ENCODE measurements at places on chromosomes 2 and 18.

GRCh38 chr2:56008661-56009431 is 85.3 kb upstream of the EFEMP1 start:
- peak; percentile 74 for DNase-seq

DNA sequence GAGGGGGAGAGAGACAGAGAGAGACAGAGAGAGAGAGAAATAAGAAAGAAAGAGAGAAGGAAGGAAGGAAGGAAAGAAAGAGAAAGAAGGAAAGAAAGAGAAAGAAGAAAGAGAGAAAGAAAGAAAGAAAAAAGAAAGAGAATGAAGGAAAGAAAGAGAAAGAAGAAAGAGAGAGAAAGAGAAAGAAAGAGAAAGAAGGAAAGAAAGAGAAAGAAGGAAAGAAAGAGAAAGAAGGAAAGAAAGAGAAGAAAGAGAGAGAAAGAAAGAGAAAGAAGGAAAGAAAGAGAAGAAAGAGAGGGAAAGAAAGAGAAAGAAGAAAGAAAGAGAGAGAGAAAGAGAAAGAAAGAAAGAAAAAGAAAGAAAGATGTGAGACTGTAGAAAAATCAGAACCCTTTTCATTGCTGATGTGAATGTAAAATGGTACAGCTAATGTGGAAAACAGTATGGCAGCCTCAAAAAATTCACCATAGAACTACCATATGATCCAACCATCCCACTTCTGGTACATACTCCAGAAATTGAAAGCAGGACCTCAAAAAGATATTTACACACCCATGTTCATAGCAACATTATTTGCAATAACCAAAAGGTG is 203.4 kb upstream of the POU3F3 start:
- no peak for DNase-seq

- DNase-seq = no peak
Measured at GRCh38 chr18:52615943-52616342, 275.9 kb downstream of the DCC start.

GRCh38 chr2:3291113-3291512 is 86.5 kb downstream of the EIPR1 start:
- no peak for DNase-seq

GRCh38 chr2:136250131-136250530 is 132.2 kb upstream of the CXCR4 start:
- DNase-seq = no peak

- DNase-seq = no peak
Measured at GRCh38 chr2:29193111-29193510, 77.9 kb downstream of the CLIP4 start.

- DNase-seq = no peak
Measured at GRCh38 chr18:3081584-3081991, 68.6 kb upstream of the LPIN2 start.

DNA sequence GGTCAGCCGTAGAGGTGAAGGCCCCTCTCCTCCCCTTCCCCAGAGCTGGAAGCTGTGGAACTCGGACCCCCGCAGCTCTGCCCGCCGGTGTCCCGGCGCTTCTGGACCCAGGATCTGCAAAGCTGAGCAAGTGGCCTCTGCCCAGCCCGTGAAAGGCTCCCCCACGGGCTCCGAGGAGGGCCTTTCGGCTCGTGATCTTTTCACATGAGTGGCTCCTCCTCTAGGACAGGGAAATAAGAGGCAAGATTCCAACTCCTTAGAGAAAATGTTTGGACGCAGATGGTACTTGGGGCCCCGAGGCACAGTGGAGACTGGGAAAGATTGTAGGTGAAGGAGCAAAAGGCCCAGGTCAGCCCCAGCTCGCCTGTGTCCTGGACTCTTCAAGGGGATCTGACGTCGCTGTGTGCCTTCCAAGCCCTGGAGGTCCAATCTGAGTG is 48.2 kb upstream of the SP3 start:
- DNase-seq = no peak

DNA sequence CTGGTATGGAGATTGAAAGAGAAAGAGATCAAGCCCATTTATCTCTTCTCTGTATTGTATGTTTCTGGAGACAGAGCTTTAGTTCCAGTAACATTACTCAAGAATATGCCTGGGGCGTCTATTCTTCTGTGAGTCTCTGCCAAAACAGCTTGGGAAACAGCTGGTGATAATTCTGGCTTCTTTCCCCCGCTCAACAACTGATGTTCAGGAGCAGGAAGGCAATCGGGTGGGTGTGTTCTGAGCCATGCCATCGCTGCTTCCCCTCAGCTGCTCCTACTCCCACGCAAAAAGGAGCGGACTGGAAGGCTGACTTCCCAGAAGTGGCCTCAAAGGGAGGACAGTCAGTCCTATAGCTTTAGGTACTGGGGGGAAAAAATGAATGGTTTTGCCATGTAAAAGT is 695.1 kb downstream of the PLCL1 start:
- no peak for DNase-seq

- no peak for DNase-seq
Measured at GRCh38 chr2:101305492-101306078, 2.9 kb downstream of the RNF149 start.

GRCh38 chr2:233115741-233116140 is 55.6 kb downstream of the INPP5D start:
- no peak for DNase-seq

GRCh38 chr2:108634011-108634410 is 85.3 kb upstream of the RANBP2 start:
- no peak for DNase-seq

GRCh38 chr2:12168791-12169388 is 422.5 kb downstream of the LPIN1 start:
- DNase-seq = no peak

DNA sequence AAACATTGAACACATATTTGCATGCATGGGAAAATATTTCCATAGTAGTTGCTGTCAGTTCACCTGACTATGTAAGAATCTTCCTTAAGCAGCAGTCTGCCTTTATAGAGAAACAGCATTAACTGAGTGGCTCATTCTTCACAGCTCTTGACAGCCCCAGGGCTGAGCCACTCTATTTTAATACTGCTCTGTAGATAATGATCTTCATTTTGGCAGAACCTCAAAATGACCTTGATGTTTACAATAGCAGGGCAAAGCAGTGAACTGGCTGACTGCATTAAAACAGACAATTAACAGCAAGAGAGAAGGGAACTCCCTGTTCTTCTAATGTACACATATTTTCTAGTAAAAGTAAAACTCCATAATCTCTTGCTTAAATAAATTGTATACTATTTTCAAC is 580.6 kb upstream of the SOX11 start:
- no peak for DNase-seq

DNA sequence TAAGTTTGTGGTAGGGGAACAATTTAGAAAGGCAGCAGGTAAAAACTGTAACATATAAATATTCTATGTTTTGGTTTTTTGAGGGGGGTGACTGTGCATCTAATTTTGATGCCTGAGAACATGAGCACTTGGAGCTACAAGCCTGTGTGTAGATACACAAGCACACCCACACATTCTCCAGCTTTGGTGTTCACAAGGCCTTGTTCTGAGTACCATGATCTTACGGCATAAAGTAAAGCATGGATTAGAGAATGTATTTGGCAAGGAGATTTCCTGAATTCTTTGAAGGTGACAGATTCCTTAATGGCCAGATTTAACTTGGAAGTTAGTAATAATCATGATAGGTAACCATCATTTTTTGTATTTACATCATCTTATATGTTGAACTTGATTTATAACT is 42.7 kb downstream of the MAP3K20 start:
- no peak for DNase-seq

DNA sequence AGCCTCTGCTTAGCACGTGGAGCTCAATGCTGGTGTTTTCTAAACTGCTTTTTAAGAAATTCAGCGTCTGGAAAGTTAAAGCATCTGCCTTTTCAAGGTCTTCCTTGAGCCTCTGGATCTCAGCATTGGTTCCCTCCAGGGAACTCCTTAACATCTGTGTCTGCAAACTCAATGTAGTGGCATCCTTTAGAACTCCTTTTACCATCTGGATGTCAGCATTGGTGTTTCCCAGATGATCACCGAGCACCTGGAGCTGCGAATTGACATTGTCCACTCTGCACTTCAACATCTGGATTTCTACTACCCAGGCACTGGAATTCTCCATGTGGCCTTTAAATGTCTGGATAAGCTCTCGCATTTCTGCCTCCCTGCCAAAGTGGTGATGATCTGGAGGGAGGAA is 3.7 kb downstream of the CLEC4F start:
- DNase-seq = no peak

DNA sequence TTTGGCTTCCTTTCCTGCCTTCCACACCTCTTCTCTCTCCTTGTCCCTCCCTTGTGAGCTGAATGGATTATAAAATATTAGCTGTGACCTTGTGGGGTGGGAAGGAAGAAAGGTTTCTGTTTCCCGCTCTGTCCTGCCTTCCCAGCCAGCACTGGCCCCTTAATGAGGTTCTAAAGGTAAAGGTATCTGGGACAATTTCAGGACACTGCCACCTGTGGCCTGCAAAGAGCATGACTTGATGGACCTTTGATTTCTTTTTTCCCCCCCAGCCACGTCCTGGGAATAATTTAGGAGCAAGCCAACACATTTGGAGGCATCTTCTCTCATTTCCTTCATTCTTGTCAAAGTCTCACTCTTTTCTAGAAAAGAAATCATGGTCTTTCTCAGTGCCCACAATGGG is 246.7 kb upstream of the EPAS1 start:
- DNase-seq = no peak

GRCh38 chr2:238929242-238930081 is 81.6 kb downstream of the TWIST2 start:
- peak; percentile 36 for DNase-seq

DNA sequence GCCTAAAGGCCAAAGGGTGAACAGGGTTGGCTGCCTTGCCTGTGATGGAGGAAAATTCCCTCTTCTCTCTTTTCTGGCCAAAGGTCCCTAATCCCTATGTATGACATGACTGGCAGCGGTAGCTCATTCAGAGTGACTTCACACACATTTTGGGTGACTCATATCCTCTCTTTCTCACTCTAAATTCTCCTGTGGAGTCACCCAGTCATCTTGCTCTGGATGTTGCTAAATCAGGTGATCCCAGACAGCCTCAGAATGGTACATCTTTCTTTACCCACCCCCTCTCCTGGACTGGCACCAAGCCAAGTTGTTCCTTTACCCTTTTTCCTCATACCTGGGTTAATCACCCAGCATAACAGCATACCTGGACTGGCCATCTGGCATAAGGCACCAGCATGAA is 77.2 kb downstream of the NEURL3 start:
- DNase-seq = no peak

DNA sequence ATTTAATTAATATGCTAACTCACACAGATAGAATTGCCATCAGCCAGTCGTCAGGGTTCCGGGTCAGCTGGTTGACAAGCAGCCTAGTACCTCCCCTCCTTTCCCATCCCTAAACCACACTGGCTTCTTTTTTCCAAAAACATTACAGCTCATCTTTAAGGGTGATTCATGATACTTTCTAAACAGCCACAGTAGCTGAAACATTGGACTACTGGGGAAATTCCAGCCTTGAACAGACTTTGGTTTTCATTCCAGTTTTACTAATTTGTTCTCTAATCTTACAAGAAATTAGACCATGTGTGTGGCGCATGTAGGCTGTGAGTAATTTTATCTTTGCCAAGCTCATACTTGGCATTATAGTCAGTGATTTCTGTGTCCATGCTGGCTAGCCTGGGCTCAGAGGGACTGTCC is 110.8 kb downstream of the FMNL2 start:
- DNase-seq = no peak

DNA sequence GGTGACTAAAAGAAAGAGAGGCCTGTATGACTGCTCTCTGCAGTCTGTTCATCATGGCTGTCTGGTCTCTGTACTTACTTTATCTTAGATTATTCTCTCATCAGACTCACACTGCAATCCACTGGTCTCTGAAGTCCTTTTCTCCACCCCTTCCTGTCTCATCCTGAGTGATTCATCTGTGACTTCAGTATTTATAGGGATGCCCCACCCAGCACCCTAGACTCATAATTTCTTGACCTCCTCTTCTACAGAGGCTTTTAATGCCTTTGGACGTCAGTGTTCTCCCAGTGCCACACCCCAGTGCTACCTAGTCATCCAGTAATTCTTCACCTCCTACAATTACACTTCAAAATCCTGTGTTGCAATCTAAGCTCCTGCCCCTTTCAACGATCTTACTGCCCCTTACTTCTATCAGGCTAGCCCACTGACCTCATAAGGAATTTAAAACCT is 14.9 kb upstream of the ITPRID2 start:
- DNase-seq = no peak

DNA sequence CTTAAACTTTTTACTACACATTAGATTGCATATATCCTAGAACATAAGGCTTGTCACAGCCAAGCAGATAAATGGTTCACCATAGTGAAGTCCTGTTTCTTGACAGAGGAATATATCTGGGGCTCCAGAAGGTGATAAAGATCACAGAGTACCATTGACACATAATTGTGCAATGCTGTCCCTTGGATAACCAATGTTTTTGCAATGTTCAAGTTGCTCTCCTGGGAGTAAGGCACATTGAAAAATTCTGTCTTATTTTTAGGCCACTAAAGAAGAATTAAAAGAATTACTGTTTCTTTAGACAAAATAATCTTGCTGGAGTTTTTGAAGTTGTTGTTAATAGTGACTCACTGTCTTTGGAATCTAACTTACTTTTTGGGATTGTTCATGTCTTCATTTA is 1132.8 kb downstream of the LRP1B start:
- no peak for DNase-seq

GRCh38 chr2:96271995-96272394 is 6.0 kb downstream of the CIAO1 start:
- DNase-seq = no peak

DNA sequence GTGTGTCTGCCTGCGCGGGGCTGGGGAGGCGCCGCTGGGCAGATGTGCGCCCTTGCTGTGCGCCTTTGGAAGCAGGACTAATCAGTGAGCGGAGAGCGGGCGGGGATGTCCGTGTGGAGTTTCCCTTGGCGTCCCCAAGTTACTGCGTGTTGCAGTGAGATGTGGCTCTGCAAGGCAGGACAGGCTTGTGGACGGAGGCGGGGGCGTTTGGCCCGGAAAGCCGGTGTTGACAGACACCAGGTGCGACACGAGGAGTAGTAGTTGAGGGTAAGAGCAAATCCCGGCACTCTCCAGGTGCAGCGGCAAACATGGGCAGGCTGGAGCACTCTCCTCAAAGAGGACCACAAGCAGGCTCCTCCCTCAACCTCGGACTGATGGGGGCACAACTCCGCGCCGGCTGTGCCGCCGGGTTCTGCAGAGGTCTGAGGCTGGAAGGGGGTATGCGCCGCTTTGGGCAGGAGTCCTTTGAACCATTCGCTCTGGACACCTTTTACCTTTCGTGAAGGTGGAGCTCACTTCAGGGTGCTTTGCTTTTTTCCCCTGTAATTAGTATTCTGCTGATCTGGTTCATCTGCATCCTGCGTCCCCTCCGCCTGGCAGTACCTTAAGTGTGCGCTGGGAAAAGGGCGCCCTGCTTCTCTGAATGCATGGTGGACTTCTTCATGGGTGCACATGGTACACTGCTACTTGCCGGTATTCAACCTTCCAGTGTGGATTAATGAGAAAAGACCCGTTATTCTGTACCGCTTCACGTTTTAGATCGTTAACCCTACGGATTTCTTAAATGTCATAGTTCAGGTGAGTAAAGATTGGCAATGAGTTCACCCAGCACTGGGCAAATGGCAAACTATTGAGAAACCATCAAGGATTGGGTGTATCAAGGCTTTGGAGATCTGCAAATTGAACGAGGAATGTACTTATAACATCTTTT is 608 bp downstream of the CDH7 start:
- peak; percentile 21 for DNase-seq

- no peak for DNase-seq
Measured at GRCh38 chr18:48720655-48721025, 181.8 kb downstream of the CTIF start.

- no peak for DNase-seq
Measured at GRCh38 chr18:2966560-2966959, 46.4 kb downstream of the LPIN2 start.

All from head of caudate nucleus (tissue), 42 donors.